Colonic mucosa (tissue), 4 donors: ENCODE measurements at places on chromosomes 6 and 20. TPM values are rescaled to one million over a fixed set of nuclear protein-coding genes. Genes with fewer than 3 reads are reported as not detected.

HLA-DPA1 gene
- 58.7 TPM for total RNA-seq

SYNCRIP gene
- total RNA-seq: 87.7 TPM

TBXT gene
- total RNA-seq: not detected

EYS gene
- total RNA-seq: 0.82 TPM

AKAP7 gene
- total RNA-seq: 15.3 TPM

SLC16A10 gene
- 6.0 TPM for total RNA-seq

SALL4 gene
- 0.35 TPM for total RNA-seq

EFHC1 gene
- 6.2 TPM for total RNA-seq

ARHGAP40 gene
- not detected for total RNA-seq

GFOD1 gene
- 7.6 TPM for total RNA-seq

PKIB gene
- total RNA-seq: 113 TPM

NINL gene
- total RNA-seq: 3.4 TPM

B3GALT4 gene
- 26.4 TPM for total RNA-seq

C6orf58 gene
- total RNA-seq: not detected

SAMD3 gene
- total RNA-seq: 5.1 TPM

ANKRD66 gene
- total RNA-seq: not detected
